ENCODE measurements at places on chromosomes 16 and 17.

- DNase-seq, result no peak
Observed at GRCh38 chr17:79572136-79572925, 38.5 kb downstream of the RBFOX3 start.

DNA sequence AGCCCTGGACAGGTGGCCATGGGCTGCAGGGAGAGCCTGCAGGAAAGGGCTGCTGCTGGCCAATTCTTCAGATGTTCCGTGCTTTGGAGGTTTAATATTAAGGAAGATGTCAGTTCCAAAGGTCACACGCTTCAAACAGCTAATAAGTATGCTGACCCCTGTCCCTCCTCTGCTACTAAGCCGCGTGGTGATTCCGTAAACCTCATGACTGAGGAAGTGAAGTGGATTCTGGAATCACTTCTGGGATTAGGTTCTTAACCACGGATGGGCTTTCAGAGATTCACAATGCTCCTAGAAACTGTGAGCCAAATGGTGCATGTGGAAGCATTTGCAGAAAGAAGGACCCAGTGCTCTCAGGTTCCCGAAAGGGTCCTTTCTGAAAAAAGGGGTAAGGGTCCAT lies 28.5 kb upstream of the ERN1 start:
- DNase-seq, result no peak

DNA sequence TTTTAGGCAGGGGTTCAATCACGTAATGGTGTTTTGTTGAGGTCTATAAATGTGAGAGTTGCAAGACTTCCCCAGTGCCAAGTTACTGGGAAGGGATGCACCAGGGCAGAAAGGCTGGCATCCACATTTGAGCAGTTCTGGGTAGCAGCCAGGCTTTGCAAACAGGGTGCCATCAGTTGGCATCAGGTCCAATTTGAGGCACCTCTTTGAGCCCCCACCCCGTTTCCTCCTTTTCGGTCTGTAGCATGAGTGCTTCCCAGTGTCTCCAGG lies 142.6 kb upstream of the CACNG5 start:
- DNase-seq, result no peak

DNA sequence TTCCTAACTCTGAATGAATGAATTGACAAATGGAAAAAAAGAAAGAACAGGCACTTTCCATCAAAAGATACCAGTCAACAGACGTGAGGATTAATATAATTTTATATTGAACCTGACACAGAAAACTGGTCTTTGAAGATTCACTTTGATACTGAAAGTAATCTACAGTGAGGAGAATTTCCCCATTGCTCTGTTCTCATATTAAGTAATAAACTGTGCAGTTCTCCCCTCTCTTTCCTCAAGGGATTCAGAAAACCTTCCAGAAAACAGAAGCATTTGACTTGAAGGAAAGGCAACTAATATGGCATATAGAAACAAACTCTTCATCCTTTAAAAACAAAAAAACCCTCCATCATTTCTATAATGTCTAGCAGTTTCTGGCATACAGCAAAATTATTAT lies 2.2 kb downstream of the TEX2 start:
- peak; percentile 77 for DNase-seq

DNA sequence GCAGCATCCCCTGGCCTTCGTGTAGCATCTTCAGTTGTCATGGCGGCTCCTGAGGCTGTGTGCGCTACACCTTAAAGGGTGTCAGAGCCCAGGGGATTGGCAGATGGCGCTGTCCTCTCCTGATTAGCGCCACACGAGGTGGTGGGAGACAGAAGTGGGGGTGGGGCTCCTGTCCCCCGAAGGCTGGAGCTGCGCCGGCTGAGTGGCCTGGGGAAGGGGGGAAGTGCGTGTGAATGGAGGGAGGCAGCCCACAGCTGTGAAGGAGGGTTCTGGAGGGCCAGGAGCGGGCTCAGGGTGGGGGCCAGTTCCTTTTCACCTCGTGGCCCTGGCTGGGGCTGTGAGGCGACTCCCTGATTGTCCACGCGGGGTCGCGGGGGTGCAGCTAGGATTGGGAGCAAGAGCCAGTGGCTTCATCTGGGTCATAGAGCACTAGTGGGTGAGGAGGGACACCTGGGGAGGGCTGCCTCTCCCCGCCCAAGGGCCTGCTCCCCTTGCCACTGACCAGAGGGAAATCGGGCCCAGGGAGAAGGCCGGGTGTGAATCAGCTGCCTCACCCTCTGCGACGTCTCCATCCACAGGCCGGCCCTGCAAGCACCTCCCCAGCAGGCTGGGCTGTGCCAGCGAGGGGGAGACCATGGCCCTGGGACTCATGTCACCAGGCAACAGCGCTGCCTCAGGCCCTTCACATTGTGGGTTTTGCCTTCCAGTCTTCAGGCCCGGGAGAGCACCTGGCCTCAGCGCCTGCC lies 14.1 kb downstream of the BAHCC1 start:
- no peak for DNase-seq

GRCh38 chr17:43360376-43360738 lies 38.4 kb upstream of the ARL4D start:
- DNase-seq, result peak; percentile 88

DNA sequence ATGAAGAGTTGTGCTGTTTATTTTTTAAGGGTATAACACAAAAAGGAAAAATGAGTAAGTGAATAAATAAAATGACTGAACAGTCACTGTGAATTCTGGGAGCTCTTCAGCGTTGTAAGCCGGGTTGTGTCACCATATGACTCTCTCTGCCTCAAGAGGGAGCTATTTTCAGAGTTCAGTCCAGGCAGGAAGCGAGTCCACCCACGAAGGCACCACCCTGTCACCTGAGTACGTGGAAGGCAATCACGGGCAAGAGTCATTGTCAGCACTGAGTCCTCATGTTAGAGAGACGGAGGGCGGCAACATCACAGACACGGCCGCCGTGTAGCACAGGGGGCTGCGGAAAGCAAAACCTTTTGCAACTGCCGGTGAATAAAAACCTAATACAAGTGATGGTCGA lies 227.6 kb downstream of the UTP18 start:
- no peak for DNase-seq

DNA sequence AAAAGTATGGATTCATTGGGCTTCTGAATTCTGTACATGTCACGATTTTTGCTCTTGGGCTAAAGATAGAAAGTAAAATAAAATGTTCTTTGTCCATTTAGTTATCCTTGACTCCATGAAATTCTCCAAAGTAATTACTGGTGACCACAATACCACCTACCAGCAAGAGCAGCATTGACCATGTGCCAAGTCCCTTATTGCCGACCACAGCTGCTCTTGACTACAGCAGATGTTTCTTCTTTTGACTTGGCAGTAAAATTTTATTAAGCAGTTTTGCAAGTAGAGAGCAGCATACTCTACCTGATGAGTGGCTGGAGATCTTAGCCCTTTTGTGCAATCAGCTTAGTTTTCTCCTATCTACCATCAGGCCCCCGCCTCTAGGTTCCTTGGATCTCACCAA lies 152.2 kb upstream of the TBX2 start:
- DNase-seq, result no peak

GRCh38 chr17:81218459-81218858 lies 4.3 kb downstream of the CEP131 start:
- DNase-seq, result no peak

DNA sequence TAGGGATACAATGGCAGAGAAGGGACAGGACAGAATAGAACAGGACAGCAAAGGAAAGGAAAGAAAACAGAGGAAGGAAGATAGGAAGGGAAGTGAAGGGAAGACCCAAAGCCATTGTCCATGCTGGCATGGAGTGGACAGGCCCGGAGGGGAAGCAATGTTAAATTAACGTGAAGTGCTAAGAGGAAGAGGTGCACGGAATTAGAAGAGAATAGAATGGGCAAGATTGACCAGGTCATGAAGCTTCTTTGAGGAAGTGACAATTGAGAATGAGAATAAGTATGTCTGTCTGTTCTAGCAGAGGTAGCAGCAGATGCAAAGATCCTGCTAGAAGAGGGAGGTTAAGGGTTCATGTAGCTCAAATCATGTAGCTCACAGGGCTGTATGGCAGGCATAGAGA lies 117.2 kb downstream of the MAF start:
- peak; percentile 16 for DNase-seq

GRCh38 chr17:34499576-34499975 lies 79.8 kb upstream of the TMEM132E start:
- DNase-seq, result peak; percentile 34

- DNase-seq, result peak; percentile 26
Observed at GRCh38 chr17:3972281-3972731, 8.1 kb upstream of the ATP2A3 start.

DNA sequence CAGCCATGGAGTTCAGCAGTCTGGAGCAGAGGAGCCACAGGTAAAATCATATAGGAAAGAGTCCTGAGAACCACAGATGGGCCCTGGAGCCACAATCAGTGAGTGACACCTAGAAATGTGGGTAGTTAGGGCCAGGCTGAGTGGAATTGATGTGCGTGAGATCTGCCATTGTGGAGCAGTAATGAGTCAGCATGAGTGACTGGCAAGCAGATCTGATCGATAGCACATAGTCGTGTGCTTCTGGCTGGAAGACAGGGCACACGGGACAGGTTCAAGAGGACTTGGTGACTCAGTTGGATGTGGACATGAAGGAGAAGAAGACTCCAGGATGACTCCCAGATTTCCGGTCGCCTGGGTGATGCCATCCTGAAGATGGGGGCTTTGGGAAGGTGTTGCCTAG lies 12.3 kb downstream of the ADORA2B start:
- no peak for DNase-seq

DNA sequence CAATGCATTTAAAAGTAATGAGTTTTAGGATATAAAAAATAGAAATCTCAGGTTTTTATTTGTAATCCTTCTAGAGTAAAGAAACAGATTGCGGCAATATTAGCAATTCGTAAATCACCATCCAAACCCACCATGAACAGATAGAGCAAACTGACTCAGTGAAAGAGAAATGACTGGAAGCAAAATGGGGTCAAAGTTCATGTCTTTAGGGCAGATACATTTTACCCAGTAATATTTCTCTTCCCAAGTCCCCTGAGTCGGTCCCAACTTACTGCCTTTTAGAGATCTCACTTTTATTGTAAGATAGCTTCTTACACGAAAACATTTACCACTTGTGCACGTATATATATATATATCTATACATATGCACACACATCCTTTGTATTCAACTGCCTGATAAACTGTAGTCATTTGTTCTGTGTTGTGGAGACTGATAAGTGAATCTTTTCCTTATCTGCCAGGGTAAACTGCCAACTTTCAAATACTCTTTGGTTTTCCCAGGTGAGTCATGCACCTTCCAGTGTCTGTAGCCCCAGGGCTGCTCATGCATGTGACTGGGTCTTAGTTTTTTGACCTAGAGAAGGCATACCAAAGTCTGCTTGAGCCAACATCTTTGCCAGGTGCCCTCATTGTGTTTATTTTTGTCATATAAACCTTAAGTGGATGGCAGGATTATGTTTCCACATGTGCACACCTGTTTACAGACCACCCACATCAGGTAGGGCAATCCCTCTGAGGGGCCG lies 7.8 kb upstream of the IRF8 start:
- DNase-seq, result no peak

- DNase-seq, result peak; percentile 70
Observed at GRCh38 chr16:2004795-2005517, 4.7 kb downstream of the ZNF598 start.

GRCh38 chr16:14036889-14037288 lies 34.2 kb upstream of the MRTFB start:
- no peak for DNase-seq

DNA sequence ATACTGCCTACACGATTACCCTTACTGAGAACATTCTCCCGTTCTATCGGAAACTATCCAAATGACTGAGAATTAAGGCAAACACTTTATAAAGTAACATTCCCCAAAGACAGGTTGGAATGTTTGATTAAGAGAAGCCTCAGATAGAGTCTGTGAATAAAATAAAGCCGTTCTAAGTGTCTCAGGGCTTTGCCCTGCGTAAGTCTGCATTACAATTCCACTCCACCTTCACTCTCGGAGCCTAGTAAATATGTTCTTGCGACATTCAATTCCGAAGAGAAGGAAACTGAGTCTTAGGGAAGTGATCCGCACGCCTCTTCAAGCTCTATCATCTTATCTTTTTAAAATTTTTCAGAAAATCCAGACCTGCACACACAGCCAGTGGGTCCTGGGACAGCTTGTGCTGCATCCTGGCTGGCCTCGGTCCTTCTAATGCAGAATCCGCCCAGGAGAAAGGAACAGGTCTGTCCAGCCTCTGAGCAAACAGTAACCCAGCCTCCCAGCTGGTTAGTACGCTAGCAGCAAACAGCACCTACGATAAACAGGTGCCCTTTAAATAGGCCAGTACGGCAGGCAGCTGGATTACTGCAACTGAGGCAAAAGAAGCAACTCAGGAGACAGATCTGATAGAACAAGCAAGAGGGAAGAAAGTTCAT lies 254.1 kb upstream of the IRX3 start:
- no peak for DNase-seq

Measured in inflammatory macrophage treated with lipopolysaccharide for 4 hours (primary cell).